ENCODE measurements at places on chromosomes 12 and 14.
A peak's percentile ranks its signal among the peaks of the same experiment; 100 is the strongest.

DNA sequence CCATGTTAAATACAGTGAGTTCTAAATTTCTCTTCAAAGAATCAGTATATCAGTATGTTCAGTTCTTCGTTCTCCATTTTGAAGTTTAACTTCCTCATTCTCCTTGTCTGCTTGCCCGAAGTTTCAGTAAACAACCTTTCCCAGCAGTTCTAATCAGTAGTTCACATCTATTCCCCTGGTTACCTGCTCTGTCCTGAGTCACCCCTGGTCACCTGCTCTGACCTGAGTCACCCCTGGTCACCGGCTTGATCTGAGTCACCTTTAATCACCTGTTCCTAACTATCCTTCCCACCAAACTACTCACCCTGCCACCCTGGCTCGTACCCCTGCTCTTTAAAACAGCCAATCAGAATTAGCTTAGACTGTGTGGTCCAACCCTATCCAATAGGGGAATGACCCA, 9.4 kb upstream of the OR10G3 start:
- no peak for DNase-seq

DNA sequence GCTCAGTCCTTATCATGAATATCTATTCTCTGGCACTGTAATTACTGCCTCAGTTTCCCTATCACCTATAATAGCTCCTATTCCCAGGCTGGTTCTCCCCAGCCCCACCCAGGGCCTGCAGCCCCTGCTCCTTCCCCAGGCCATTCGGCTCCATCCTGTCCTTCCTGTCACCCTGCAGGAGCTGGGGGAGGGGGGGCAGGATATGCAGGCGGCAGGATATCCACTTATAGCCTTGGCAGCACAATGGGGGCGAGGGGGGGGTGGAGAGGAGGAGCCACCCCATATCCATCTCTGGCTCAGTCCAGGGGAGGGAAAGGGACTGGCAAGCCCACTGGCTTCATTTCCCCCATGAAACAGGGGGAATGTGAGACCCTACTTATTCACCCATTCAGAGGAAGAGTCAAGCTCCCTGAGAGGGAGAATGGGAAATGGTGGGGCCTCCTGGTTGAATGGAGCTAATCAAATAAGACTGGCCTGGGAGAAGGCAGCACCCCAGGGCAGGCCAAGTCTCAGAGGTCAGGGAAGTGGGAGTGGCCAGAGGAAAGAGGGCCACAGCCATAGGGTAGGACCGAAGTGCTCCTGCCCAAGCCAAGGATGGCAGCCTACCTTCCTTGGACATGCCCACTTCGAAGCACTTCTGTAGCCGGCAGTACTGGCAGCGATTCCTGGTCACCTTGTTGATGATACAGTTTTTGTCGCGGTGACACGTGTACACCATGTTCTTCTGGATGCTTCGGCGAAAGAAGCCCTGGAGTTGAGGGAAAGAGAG, 7.8 kb upstream of the ITGB7 start:
- DNase-seq = no peak

DNA sequence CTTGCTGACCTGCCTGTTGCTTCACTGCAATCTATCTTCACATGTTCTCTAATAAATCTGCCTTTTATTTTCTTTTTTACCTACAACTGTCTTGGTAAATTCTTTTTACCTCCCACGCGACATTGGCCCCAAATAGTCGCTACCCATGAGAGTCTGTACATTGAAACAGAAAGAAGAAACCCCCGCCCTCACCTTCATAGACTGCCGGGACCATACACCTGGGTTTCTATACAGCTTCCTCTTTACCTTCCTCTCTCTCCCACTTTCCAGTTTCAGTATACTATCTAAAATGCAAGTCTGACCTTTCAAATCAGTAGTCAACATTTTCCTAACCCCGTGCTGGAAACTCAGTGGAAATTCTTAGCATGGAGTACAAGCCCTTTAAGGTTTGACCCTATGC, 4.8 kb downstream of the SLC8A3 start:
- no peak for DNase-seq

DNA sequence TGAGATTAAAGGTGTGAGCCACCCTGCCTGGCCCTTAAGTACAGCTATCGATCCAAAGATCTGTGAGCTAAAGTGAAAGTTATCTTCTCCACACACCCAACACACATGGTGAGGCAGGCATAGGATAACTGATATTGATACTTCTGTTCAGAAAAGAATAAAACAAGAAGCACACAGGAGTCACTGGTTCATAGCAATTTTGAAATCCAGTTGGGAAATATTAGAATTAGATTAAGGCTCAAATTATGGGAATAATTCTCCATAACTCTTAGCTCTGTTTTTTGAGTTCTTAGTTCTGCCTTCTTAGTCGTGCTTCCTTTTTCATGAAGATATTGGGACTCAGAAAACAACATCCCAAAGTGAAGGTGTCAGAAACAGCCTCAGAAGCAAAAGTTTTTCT, 186.0 kb upstream of the PLXNC1 start:
- DNase-seq = no peak

DNA sequence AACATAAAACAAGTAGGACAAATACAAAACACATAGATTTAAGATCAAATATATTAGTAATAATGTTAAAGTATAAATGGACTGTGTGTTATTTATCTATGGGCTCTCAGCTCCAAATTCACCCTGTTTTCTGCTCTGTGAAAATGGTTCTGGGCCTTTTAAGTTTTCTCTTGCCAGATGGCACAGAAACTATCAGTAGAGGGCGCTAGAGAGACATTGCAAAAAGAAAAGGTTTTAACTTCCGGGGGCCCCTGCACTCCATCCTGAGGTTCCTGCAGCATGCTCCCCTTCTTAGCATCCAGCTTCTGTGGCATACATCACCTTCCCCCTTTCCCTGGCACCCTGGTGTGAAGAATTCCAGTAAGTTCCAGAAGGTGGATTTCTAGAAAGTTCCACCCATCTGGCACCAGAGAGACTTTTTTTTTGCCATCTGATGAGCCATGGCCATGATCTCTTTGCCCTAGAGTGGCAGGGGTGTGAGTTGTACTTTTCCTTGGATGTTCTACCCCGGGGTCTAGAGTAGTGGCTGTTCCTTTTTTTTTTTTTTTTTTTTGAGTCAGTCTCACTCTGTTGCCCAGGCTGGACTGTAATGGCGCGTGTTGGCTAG, 29.3 kb downstream of the ZCRB1 start:
- no peak for DNase-seq

DNA sequence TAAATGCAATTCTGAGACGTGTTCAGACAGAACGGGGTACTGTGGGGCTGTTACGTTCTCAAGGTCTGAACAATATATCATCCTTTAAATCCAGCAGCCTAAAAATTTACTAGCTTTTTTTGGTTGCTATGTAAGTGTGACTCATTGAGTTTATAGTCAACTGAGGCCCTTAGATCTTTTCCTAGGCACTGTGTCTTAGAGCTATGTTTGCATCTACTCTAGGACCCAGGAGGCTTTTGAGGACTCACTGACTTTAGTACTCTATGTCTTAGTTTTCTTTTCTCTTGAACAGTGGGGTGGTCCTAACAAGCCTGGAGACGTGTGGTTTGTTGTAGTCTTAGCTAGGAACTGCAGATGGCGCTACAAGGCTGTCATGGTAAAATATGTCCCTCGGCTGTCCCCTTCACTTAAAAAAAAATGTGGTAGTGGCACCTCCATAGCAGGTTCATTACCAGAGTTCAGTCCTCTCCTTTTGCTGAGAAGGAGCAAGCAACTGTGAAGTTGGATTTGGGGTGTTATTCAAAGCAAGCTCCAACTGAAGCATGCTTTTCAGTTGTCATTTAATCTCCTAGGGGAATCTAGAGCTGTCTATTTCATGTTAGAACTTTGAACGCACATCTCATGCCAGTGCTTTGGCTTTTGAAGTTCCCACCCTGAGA, 8.7 kb upstream of the SPATS2 start:
- DNase-seq = no peak

- no peak for DNase-seq
These were observed 1318.4 kb downstream of the TMEM121 start for GRCh38 chr14:106844608-106845285.

DNA sequence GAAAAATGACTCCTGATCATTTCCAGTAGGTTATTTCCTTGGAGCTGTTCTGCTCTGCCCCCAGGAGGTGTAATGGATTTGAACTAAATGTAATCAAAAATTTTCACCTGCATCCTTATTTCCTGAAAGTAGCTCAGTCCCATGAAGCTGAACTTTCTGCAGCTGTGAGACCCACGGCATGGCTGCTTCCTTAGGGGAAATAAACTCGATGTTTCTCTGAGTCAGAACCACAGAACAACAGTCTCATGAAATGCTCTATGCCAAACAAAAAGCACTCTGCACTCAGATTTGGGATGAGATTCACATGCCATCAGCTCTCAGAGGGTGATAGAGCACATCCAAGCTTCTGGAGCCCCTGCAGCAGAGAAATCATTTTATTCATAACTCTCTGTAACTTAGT, 224.1 kb upstream of the PLEKHG7 start:
- no peak for DNase-seq

GRCh38 chr12:92020983-92021665, 124.5 kb downstream of the BTG1 start:
- no peak for DNase-seq

- no peak for DNase-seq
These were observed 5.1 kb downstream of the SLC4A8 start for GRCh38 chr12:51429700-51430099.

GRCh38 chr14:80805136-80805535, 136.4 kb downstream of the CEP128 start:
- DNase-seq = no peak

- DNase-seq = peak; percentile 44
These were observed 730 bp downstream of the CLSTN3 start for GRCh38 chr12:7130701-7131501.

- no peak for DNase-seq
These were observed 159.7 kb upstream of the EGLN3 start for GRCh38 chr14:34110531-34110930.

- DNase-seq = no peak
These were observed 16.9 kb downstream of the FAM222A start for GRCh38 chr12:109730306-109731145.

DNA sequence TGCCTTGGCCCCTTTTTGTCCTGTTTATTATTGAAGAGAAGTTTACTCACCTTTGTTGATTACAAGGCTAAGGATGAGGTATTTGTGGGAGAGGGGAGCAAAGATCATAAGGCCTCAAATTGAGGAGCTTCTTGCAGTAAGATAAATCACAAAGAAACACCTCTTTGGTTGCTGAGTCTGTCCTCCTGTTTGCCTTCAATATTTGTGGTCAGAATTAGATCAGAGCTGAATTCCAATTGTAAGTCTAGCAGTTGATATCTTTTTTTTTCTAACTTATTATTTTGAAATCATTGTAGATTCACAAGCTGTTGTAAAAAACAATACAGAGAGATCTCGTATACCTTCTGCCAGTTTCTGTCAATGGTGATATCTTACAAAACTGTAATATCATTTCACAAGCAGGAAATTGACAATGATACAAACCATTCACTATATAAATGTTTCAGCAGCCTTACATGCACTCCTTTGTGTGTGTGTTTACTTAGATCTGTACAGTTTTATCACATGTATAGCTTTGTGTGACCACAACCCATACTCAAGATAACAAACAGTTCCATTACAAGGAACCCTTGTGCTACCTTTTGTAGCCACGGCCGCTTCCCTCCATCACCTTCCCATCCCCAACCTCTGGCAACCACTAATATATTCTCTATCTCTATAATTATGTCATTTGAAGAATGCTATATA, 97.4 kb downstream of the KICS2 start:
- no peak for DNase-seq

- DNase-seq = no peak
These were observed 201.1 kb upstream of the TMEM260 start for GRCh38 chr14:56378475-56378877.

GRCh38 chr14:95265106-95266094, 54.3 kb downstream of the CLMN start:
- DNase-seq = no peak

Measured in cerebellar nuclear complex (tissue), 1 donor.